ENCODE measurements at places on chromosomes 7 and 10.

- no peak for DNase-seq
Observed at GRCh38 chr7:98133181-98133580, 26.5 kb downstream of the LMTK2 start.

- DNase-seq = no peak
Observed at GRCh38 chr7:11191574-11192220, 218.0 kb downstream of the PHF14 start.

- DNase-seq = no peak
Observed at GRCh38 chr7:7535691-7536090, at the start of gene COL28A1. Gene COL28A1 (minus strand): TSS chr7:7535873. CDS start chr7:7532875, 2,998 bp downstream.

DNA sequence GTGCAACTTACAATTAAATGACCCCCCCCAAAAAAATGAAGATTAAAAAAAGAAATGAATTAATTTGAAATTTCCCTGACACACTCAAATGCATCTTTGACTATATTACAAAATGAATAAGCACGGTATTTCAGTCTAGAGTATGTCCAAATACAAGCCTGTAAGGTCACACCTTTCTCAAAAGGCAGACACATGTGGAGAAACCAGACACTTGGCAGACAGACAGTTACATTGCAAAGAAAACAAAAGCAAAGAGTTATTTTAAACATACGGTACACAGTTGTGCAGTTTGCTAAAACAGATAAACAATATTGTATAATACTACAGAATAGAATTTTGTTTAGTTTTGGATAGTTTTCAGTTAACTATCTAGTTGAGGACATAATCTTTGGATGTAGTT is 153.0 kb downstream of the ATE1 start:
- DNase-seq = no peak
